ENCODE measurements at places on chromosomes 12 and 14.

GRCh38 chr12:50049254-50050118 is 7.9 kb upstream of the ASIC1 start:
- no peak for DNase-seq

GRCh38 chr12:44972746-44973421 is 78.0 kb downstream of the DBX2 start:
- DNase-seq: no peak

- DNase-seq: no peak
Observed at GRCh38 chr12:4787965-4788364, 67.8 kb downstream of the GALNT8 start.

- no peak for DNase-seq
Observed at GRCh38 chr12:26940516-26941214, 2.4 kb downstream of the FGFR1OP2 start.

- DNase-seq: no peak
Observed at GRCh38 chr14:105385322-105385637, 13.1 kb upstream of the TEX22 start.

DNA sequence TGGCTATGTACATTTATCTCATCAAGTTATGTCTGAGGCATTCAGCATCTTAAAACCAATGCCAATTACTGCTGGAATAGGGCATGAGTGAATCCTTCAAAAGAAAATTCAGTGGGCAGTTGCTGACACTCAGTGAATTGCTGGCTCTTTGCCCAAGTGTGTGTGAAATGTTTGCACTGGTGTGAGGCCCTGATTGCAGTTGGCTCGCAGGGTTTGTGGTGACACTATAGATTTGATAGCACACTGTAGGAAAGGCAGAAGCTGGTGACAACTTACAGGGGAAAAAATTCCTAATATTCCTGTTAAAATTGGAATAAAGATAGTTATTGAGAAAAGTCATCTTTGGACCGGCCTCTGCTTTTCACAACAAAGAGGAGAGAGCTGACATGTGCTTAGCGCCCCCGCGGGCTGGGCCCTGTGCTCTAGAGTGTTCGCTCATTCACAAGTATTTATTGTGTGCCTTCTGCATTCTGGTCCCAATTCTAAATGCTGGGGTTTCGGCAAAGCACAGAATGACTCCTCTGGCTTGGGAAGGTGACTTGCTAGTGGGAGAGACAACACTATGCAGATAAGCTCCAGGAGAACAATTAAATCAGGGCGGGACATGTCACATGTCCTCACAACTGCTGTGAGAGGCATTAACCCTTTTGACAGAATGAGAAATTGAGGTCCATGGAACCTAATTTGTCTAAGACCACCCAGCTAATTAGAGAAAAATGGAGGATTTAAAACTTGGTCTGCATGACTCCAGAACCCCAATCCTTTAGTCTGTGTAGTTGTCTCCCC is 418.7 kb downstream of the NPAS3 start:
- no peak for DNase-seq

- DNase-seq: no peak
Observed at GRCh38 chr12:131817241-131817640, 11.0 kb upstream of the MMP17 start.

GRCh38 chr12:81125691-81126090 is 47.8 kb downstream of the ACSS3 start:
- DNase-seq: no peak

DNA sequence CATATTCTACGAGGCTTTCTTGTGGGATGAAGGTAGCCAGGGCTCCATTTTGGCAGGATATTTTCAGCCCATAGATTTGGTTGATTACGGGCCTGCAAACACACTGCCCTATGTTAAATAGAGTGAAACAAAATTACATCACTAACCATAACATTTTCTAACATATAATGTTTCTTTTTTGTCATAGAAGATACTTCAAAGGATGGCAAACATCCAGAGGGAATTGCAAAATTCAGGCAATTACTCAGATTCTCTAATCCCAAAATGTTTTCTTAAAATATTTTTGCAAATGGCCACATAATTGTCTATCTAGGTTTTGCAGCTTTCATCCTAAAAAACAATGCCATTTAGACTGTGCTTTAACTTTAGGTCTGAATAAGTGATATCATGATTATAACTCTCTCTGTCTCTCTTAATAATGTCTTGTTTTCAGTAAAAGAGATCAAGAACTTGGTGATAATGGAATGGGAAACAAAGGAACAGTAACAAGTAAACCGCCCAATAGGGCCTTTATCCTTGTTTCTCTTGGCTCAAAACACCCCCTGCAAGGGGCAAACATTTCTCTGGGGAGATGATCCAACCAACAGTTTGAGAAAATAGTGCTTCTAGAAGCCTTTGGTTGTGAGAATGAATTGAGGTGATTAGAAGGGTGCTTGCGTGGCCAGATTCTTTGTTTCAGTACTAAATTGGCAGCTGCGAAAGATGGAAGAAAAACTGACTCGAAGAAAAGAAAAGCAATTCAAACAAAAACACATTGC is 54.4 kb upstream of the BTG1 start:
- no peak for DNase-seq

DNA sequence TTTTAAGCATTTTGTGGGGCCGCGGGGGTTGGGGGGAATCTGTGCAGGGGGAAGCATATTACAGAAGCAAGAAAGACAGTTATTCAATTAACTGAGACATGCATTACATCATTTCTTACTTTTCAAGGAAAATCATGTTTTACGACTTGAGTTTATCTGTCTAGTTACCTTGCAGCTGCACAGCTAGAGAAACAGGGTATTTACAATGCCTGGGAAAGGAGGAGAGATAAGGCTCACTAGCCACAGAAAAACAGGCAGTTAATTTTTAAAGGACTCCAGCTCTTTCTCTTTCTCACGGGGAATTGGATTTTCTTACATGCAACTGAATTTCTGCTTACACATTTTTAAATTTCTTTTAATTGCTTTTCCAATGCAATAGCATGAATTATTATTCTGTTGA is 22.2 kb downstream of the FCF1 start:
- DNase-seq: no peak

- DNase-seq: no peak
Observed at GRCh38 chr14:89575386-89576061, 158.5 kb upstream of the FOXN3 start.

DNA sequence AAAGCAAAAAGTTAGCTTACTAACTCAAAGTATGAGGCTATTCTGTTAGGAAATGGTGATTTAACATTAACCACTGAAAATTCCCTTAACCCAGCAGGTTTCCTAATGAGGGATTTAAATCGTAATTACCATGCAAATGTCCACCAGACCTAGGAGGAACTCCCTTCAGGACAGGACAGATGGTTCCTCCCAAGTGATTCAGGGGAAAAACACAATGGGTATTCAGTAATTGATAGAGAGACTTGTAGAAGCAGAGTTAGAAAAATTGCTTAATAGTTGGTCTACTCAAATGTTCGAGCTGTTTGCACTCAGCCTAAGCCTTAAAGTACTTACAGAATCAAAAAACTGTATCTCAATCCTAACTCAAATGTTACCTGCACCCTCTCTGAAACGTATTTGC is 21.6 kb downstream of the RERGL start:
- DNase-seq: no peak

GRCh38 chr14:34797747-34798583 is 77.2 kb downstream of the BAZ1A start:
- DNase-seq: no peak

- no peak for DNase-seq
Observed at GRCh38 chr12:131114942-131115584, 161.4 kb downstream of the ADGRD1 start.

DNA sequence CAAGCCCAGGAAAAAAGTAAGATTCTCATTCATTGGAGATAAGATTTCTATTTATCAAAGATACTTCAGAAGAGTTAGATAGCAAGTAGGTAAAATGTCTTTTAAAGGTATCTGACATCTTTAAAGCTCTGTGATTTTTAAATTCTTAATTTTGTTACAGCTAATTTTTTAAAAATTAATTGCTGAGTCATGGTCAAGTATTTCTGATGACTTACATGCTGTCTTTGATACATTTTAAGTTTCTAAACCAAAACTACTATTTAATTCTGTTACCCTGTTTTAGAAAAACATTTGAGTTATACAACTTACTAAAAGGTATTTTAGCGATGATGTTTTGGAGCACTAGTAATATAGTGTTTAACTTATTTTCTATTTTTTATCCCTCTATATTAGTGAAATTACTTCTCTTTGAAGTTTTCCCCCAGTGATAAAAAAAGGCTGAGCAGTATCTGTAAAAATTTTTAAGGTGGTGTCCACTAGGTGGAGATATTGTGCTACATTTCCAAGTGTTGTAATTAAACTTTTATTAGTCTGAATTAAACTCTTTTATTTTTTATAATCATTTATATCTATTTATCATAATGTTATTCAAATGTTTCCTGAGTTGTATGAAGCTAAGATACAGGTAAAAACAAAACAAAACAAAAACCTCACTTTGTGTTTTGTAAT is 11.5 kb downstream of the ALG10 start:
- DNase-seq: no peak

GRCh38 chr12:24880732-24881131 is 68.2 kb downstream of the BCAT1 start:
- no peak for DNase-seq

- DNase-seq: no peak
Observed at GRCh38 chr12:54126029-54126695, 62.6 kb downstream of the SMUG1 start.

DNA sequence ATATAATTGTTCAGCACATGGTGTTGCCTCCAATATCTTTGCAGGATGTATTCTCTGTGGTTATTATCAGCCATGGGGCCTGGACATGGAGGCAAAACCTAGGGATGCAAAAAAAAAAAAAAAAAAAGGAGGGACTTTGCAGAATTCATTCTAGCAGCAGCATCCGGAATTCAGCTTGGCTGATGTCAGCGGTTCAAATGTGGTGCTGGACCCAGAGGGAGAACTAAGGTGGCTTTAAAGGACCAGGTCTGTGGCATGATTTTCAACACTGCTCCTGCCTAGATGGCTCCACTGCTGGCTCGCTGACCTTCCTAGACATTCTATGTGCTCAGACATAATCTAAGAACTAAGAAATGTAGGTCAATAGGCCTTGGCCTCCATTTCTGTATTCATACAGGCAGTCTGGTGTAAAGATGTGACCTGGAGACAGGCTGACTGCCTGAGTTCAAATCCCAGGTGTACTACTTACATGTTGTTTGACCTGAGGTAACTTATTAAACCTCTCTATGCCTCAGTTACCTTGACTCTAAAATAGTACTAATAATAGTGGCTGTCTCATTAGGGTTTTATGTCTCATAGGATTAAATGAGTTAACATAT is 108.6 kb downstream of the PPM1A start:
- no peak for DNase-seq

DNA sequence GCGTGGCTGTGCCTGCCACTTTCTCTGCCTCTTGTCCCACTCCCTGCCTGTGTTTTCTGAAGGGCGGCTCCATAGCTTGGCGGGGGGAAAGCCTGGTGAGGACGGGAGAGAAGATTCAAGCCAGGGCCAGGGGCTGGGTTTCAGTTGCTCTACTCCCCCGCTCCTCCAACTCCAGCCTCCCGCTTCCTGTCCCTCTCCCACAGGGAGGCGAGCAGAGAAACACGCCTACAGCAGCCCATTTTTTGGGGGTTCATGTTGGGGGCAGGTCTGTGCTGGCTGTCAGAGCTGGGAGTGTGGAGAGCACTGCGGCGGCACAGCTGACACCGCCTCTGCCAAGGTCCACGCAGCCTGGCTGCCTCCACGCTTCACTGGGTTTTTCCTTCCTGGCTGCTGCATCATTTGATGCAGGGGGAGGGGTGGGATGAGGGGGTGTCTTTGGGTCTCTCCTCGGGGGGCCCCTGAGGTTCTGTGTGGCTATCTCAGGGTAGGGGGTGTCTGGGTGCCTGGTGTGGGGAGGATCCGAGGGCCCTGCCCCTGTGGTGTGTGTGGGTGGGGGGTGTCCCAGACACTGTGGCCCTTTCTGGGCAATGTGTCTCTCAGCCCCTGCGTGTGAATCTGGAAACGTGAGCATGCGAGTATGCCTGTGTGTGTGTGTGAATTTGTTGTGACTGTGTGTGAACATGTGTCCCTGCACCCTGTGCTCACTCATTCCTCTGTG is 10.7 kb upstream of the KRT80 start:
- no peak for DNase-seq

- DNase-seq: no peak
Observed at GRCh38 chr12:111209811-111210210, 159.1 kb downstream of the PHETA1 start.

GRCh38 chr12:50887191-50887590 is 44.5 kb downstream of the TMPRSS12 start:
- no peak for DNase-seq

DNA sequence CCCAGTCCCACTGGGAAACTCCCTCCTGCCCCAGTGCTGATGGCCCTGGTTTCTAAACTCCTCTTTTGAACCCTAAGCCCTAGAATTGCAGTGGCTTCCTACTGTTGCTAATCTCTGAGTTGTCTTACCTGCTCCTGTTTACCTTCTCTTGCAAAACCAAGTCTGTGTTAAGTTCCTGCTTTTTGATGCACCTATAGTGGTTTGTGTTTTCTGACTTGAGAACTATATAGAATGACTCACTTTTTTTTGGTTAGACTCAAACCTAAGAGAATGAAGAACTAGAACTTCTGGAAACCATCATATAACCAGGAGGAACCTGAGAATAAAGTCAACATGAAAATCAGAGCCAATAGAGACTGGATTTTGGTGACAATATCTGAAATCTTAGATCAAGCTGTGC is 5.5 kb upstream of the GAS2L3 start:
- no peak for DNase-seq

DNA sequence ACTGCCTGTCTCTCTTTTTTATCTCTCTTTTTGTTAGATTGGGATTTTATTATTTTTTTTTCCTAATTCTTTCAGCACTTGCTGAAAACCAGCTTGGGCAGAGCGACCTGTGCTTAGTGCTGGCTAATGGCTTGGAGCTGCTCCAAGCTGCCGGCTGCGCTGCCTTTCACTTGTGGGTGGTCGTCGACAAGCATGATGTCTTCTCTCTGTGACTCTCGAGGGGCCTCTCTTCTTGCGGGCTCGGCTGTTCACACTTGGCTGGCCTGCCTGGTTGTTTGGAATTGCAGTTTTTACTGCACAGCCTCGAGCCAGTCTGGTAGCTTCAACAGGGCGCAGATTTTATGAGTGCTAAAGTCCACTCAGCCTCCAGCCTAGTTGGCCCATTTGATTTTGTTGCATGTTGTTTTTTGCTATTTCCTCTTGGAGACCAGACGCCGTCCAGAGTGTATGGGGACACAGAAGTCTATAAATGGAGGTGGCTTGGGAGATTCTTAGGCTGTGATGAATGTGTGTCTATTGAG is 18.6 kb downstream of the TPCN1 start:
- no peak for DNase-seq
